DND-41 (cell line): ENCODE measurements at places on chromosomes 4 and X.

DNA sequence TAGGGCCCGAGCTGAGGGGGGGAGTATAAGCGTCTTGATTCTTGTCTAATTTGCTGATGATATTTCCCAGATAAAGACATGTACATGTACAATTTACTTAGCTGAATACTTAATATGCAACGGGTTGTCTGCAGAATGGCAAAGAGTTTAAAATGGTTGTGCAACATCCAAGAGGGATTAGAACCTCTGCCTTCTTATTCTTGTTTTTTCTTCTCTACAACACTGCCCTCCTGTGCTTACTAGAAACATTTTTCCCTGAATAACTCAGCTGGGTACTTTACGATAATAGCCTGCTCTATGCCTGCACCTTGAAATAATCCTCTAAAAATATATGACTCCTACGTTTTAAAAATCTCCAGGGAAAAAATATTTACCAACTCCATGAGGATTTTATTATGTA, 41.8 kb downstream of the INTS12 start:
- no peak for DNase-seq

DNA sequence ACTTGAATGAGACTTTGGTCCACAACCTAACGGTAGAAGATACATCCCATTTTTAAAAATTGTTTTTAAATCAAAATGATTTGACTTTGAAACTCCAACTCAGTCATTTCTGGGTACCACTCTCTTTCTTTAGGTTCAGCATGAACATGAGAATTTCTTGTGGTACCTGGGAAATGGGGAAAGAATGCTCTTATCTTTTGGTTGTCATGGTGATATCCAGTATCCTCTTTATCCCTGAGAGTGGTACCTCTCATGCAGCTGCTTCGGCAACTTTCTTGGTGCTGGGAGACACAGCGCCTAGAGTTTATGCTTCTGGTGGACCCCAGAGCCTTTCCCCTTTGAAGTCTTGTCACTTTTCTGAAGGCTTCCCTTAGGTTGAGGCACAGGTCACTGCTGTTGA, 465.1 kb upstream of the FAT1 start:
- no peak for DNase-seq

DNA sequence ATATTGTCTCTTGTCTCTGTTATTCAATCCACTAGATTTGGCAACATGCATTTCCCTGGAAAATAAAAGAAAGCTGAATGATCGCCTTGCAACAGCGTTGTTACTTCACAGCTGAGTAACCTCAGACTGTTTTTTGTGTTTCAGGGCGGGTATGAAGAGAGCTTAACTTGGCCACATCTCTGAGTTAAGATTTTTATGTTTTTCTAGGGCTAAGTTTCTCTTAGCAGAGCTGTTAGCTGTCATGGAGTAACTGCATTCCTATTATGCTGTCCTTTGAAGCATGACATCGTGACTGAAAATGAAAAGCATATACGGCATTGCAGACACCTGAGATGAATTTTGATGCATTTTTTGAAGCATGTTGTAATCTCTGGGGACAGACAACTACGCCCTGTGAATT, 1798.9 kb downstream of the PCDH7 start:
- no peak for DNase-seq

DNA sequence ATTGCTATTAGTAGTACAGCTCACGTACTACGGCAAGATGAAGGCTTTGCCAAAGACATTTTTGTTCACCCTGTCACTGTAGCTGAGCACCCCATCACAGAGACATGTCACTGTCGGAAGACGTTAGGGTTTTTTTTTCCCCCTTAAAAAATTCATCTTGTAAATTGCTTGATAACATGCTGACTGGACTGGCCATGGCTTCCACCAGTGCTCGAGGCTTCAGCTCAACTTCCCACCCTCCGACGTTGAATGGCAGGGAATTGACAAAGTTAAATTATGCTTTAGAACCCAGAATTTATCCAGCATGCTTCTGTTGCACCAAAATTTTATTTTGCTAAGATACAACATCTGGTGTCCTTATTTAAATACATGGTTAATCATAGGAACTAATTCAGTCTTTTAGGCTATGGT, 707 bp upstream of the OTUD4 start:
- no peak for DNase-seq

GRCh38 chr4:3471886-3472285, 8.8 kb downstream of the DOK7 start:
- DNase-seq = no peak

GRCh38 chr4:5364406-5364805, 313.1 kb downstream of the STK32B start:
- DNase-seq = no peak

DNA sequence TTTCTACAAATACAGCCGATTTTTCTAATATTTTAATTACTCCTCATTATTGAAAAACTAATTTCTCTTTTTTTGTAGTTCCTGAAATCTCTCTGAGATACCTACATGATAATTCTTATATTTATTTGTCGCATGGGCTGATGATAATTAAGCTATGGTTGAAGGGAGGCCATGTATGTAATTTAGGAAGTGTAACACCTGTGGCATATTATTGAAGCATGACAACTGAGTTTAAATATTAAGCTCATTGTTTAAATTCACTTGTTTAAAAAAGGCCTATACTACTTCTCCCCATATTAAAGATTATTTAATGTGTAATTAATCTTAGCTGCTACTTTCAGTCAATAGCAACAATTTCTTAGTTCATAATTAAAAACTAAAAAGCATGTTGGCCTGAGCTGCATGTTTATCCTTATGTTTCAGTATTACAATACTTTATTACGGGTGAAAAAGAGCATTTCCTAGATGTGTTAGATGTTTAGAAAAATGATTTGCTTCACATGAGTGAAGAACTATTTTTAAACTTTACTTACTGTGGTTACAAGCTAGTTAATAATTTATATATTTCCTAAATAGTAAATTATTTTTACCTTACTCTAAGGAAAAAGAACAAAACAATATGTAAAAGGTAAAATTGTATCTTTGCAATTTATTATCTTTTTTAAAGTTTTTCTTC, 122.4 kb downstream of the RAP1GDS1 start:
- no peak for DNase-seq
